Frontal cortex (tissue), 4 donors: ENCODE measurements at places on chromosomes 13 and 19. TPM values are rescaled to one million over a fixed set of nuclear protein-coding genes. Genes with fewer than 3 reads are reported as not detected.

GNA15 gene
- total RNA-seq, result 0.82 TPM

DNA sequence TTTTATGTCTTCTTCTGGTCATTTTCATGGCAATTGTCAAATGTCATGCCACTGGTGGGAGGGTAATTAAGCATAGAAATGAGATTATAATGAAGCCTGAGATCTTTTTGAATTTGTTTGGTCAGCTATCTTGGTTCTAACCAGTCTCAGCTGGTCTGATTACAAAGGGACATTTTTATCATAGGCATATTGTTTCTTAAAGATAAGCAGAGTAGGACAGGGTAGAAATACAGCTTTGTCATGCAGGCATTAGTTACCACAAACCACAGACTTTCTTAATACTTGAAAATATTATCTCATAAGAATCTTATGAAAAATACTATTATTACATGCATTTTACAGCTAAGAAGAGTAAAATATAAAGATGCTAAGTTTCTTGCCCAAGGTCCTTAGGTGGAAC, 1761.5 kb downstream of the PCDH9 start:
- DNase-seq, result no peak

- no peak for DNase-seq
Observed at GRCh38 chr13:28707629-28708427, 10.9 kb downstream of the SLC46A3 start.

DNA sequence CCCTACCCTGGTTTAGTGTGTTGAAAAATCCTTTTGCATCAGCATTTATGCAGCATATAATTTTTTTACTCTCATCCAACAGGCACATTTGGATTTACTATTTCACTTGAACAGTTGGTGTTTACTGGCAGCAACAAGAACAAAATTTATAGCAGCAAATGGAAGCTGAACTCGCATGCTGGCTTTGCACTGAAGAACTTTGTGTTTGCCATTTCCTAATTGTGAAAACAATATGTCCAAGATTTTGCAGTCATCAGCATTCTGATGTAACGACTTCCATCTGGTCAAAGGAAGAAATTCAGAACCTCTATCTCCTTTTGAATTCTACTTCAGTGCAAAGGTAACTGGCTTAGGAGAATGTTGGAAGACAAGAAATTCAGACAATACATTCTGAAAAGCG, 131.0 kb downstream of the DLEU7 start:
- DNase-seq, result no peak

DNA sequence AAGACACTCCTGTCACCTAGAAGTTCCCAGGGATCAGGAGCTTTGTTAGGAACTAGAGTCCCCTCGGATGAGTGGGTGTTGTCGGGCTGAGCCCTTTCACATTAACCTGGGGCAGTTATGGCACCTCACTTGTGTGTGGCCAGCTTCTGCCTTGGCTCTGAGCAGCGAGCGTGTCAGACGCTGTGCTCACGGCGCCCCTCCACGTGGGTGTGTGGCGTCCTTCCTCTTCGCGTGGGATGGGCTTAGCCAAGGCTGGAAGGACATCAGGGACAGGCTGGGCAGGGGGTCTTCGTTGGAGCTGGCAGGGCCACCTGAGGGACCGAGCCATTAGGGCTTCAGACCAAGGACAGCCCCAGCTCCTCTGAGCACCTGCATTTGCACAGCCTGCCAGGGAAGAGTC, 23.4 kb downstream of the DOT1L start:
- DNase-seq, result no peak

DNA sequence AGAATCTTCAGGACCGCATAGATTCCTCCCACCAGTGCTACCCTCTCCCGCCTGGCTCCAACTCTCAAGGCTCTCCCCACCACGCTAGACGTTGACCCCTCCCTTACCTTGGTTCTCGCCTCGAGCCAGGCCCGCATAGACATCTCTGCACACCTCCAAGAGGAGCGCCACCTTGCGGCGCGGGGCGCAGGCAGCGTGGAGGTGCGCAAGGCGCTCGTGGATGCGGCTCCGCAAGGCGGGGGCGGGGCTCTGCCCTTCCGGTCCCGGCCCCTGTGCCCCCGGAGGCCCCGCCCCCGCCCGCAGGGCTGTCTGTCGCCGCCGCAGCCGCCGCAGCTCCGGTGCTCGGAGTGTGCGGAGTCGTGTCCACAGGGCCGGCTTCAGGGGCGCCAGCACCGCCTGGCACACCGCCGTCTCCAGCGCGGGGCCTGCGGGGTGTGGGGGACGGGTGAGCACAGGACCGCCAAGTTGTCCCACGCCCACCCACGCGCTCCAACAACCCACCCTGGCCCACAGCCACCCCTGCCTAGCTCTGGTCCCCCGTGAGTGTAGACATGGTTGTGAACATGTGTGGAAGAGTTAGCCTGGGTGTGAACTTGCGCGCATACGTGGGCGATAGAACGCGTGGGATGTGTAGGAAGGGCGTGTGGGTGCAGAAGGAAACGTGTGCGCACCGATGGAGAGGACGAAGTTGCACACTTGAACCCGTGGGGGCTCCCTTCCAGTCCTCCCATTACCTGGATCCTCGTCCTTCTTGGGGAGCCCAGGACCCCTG, 8.1 kb downstream of the RINL start:
- DNase-seq, result peak; percentile 73

CLC gene
- not detected for total RNA-seq

DNA sequence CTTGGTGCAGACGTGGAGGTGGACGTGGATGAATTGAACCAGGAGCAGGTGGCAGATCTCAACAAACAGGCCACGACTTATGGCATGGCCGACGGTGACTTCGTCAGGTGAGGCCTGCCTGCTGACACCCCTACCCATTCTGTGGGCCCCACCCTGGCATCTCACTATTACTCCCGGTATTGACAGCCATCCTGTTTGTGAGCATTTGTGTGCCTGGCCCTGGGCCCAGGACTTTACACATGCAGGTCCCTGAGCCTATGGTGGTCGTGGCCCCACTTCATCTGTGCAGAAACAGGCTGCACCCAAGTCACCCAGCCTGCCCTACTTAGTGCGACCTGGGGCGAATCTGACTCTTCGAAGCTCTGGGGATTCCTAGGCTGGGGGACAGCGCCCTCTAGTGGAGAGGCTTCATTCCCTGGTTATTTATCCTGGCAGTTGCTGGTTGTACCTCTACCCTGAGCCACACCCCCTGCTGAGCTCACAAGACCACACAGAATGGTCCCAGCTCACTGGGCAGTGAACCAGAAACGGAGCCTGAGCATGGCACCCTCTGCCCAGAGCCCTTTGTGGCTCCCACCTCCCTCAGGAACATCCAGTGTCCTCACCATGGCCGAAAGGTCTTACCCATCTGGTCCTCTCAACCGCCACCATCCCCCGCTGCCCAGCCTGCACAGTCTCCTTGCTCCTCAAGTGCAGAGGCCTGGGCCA, 16.9 kb downstream of the ZNF296 start:
- DNase-seq, result peak; percentile 80

DNA sequence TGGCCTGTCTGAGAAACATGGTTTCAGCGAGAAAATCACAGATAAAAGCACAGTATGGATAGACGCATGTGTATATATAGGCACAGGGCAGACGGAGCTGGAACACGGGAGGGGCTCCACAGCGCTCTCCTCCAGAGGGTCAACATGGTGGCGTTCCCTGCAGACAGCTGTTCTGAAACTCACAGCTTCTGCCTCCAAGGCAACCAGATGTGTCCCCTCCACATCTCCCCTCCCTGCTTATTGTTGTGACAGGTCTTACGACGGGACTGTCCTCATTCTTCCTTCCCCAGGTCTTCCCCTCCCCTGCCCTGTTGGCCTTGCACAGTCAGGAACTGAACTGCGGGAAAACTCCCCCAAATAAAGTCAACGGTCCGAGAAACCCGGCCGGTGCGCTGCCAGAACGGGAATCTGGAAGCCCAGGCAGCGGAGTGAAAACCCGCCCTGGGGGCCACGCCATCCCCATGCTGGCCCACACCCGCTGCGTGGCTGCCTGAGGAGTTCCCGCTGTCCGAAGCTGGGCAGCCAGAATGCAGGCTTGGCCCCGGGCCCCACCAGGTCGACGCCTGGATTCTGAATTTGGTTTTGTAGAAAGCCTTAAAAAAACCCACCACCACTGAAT, 2.6 kb upstream of the TIMM13 start:
- no peak for DNase-seq

ZNF600 gene
- 0.41 TPM for total RNA-seq

SULT2A1 gene
- not detected for total RNA-seq

PDE4C gene
- total RNA-seq, result 1.2 TPM

- DNase-seq, result no peak
Observed at GRCh38 chr13:101545521-101545920, 93.0 kb downstream of the ITGBL1 start.

GRCh38 chr13:44806826-44807225, 182.4 kb downstream of the NUFIP1 start:
- DNase-seq, result peak; percentile 9

DNA sequence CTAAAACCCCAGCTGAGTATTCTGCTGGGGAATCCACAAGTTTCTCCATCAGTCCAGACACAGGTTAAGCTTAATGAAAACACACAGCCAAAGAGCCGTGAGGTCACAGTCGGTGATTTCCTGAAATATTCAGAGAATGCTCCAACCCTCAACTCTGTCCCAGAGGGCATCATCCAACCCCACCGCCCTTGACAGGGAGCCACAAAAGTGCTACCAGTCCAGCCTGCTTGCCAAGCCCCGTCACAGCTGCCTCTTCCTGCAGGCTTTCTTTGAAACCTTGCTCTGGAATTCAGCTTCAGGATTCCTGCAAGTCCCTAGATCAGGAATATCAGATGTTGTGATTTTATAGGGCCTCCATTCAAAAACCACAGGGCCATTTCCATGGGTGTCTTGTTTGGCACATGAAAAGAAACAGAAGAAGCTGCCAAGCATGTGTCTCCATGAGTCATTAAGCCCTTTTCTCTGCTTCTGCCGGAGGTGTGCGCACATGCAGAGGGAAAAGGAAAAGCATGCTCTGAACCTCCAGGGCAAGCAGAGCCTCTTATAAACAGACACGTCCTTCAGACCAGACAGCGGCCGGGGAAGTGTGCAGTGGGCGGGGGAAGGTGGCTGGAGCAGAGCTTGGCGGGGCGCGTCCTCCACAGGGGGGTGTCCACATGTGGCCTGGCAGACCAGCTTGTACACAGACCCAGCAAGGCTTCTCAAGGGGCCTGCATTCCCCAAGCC, 164.7 kb downstream of the KATNAL1 start:
- DNase-seq, result no peak

DNA sequence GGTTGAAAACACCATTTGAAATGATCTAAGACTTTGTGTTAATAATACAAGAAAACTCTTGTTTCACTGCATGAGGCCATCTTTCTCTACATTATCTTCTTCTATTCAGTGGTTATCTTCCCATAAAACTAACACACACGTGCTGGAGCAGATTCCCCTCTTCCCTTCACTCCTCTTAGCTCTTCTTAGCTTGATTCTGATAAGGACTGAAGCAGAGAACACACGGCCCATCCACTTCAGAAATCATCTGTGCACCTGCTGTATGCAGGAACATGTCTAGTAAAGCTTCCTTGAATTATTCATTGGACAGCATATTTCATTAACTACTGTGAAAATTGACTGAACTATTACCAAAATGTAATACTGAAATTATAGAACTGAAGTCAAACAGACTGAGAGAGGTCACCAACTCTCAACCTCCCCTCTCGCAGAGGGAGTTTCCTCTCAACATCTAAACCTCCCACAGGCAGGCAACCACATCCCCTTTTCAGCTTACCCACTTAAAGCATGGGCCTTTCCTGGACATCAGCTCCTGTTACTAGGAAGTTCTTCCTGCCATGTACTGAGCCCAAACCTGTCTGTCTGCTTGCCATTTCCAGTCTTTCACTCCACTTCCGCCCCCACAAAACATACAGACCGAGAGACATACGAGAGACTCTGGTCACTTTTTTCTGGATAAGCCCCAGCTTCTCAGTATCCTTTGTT, 113.9 kb downstream of the CRYL1 start:
- no peak for DNase-seq

NLRP5 gene
- total RNA-seq, result not detected

- DNase-seq, result no peak
Observed at GRCh38 chr13:99237981-99238662, 20.1 kb downstream of the GPR18 start.

PLIN5 gene
- 0.82 TPM for total RNA-seq

GRCh38 chr19:13050274-13050673, 52.4 kb downstream of the LYL1 start:
- DNase-seq, result no peak

DNA sequence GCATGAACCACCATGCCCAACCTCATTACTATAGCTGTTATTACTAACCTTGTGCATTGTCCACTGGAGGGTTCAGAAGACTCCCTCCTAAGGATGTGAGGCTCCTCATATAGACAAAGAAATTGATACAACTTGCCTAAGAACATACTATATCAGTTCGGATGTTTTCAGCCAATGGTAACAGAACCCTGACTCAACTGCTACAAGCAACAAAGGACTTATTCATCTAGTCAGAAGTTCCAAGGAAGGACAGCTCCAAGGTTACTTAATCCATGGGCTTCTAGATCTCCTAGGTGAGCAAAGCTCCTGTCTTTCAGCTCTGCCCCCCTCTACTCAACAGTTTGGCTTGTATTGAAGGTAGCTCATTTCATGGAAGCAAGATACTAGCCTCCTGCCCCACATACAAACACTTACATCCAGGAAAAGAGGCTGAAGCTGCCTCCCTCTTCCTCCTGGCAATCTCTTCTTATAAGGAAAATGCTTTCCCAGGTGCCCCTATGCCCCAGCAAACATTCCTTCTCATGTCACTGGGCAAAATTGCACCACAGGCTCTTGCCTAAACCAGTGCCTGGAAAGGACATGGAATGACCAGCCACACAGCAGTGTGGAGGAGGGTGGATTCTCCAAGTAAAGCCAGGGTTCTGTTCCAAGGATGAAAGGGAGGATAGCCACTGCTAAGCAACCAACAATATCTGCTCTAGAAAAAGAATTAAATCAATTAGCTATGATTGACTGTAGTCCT, 497.8 kb downstream of the FOXO1 start:
- no peak for DNase-seq

GRCh38 chr19:6729573-6730152, 7.7 kb downstream of the GPR108 start:
- no peak for DNase-seq

- peak; percentile 68 for DNase-seq
Observed at GRCh38 chr19:1523412-1524286, at the start of gene PLK5. TSS of gene PLK5 (plus strand) at chr19:1524077. CDS start at chr19:1526997, 2,920 bp downstream.
